ENCODE measurements at places on chromosomes 7 and 10.

- DNase-seq, result no peak
Observed at GRCh38 chr7:140773104-140773503, 76.6 kb downstream of the NDUFB2 start.

- no peak for DNase-seq
Observed at GRCh38 chr10:123835575-123835974, 56.0 kb downstream of the CPXM2 start.

DNA sequence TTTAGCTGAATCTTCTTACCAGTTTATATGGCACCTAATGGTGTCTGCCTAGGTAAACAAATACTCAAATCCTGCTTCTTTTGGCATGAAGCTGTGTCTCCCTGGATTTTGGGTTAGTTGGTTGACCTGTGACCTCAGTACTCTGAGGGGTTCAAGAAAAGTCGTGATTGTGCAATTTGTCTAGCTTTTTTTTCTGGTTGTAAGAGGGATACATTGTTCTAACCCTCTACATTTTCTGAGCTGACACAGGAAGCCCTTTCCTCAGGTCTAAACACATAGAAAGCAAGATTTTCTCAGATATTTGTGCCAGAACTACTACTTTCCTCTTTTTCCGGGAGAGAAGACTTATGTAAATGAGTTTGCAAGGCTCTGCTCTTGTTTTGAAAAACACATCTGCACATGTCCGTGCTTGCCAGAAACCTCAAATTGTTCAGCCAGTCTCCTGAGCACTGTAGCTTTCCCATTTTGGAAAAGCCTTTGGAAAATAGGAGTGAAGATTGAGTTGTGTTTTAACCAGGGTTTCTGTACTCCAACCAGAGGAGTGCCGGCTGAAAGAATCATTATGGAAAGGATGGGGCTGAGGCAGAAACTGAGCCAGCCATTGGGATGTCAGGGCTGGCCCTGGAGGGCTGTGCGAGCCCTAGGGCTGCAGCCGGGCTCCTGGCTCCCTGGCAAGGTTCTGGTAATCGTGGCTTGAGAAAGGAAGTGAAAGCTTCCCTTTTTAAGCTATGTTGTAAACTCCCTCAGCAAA is 31.3 kb upstream of the CXCL12 start:
- DNase-seq, result peak; percentile 4

DNA sequence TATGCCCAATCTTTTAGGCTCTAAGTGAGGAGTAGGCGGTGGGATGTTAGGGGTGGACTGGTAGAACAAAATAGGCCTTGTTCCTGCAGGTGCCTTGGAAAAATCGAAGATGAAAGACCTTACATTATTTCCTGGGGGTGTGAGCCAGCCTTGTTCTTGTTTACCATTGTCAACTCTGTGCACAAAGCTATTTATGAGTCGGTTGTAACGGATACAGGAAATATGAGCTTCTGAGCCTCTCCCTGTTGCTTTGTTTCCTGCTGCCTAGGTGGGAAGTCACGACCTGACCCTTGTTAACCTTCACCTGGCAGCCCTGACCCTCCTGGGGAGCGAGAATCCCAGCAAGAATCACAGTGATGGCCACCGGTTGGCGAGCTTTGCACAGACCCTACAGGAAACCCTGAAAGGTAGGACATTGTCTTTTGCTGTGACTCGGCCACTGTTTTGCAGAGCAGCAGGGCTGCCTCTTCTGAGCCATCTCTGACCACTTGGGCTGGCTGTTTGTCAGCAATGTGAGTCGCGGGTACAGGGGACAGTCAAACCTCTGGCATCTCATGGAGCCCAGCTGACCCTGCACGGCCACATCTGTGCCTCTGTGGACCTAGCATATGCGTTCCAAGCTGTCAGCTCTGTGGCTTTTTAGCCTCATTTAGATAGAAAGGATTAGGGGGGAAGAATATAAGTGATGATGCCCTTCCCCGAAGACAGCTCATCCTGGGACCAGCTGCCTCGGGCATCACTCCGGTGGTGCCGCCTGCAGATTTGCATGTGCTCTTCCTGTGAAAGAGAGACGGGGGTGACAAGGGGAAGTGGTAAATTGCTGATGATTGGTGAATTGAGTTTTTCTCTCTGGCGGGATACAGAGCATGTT is 102.1 kb upstream of the ANLN start:
- peak; percentile 77 for DNase-seq

GRCh38 chr7:121195874-121196273 is 132.9 kb upstream of the WNT16 start:
- DNase-seq, result no peak

DNA sequence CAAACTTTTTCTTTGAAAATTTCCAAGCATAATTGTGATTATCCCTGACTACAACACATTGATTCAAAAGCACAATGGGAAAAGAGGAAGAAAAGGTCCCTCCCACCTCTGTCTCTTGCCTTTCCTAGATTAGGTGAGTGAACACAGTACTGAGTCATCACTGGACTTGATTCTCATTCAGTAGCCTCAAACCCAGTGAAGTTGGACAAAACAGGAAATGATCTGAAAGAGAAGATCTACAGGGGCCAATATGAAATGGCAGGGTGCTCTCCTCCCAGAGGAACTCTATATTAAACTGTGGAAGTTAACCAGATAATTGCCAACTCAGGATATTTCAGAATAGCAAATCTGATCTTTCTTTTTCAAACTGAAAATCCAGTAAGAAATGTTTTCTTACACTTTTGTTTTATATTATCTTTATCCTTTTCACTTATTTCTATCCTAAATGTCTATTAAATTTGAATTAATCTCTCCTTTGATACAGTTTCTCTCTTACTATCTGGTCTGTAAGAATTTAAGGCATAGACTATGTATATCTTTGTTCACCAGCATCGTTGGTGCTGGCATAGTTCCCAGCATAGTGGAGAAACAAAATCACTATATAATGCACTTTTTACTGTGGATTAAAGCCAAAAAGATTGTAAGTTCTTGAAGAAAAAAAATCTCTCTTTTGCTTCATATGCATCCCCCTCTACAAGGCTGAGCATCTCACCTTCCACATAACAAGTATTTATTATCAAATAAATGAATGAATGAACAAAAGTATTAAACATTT is 41.4 kb upstream of the IKZF1 start:
- peak; percentile 58 for DNase-seq

DNA sequence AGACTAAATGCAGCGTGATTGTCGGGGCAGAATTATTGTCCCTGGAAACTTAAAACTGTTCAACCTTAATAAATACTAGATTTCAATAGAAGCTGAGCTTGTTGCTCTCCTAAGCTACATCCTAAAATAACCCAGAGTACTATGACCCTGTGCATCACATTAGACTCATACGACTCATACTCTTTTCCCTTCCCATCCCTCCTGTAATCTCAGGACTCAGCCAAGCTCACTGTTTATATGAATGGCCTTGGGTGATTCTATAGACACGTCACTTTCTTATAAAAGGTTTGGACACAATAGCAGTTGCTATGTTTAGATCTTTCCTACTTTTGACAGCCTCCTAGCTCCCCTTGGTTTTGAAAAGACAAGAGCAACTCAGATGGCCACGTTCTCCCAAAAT is 17.2 kb downstream of the TCF7L2 start:
- DNase-seq, result no peak

DNA sequence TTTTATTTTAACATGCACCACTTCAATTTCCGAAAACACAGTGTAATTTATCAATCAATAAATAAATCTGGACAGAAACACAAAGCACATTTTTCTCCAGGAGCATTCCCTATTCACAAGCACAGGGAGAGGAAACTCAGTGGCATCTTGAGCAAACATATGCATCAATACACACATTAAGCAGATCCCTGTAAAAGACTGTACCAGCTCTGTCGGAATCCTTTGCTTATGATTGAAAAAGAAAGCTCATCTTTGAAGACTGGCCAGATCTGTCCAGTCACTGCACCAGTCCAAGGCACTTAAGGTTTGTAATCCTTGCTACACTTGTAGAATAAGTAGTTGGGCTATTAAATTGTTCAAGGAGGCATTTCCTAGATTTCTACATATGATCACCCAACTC is 343.9 kb downstream of the BMPER start:
- DNase-seq, result no peak
